ENCODE measurements at places on chromosomes 4 and X.

GRCh38 chr4:24274381-24274941 lies 309.9 kb downstream of the DHX15 start:
- no peak for DNase-seq

DNA sequence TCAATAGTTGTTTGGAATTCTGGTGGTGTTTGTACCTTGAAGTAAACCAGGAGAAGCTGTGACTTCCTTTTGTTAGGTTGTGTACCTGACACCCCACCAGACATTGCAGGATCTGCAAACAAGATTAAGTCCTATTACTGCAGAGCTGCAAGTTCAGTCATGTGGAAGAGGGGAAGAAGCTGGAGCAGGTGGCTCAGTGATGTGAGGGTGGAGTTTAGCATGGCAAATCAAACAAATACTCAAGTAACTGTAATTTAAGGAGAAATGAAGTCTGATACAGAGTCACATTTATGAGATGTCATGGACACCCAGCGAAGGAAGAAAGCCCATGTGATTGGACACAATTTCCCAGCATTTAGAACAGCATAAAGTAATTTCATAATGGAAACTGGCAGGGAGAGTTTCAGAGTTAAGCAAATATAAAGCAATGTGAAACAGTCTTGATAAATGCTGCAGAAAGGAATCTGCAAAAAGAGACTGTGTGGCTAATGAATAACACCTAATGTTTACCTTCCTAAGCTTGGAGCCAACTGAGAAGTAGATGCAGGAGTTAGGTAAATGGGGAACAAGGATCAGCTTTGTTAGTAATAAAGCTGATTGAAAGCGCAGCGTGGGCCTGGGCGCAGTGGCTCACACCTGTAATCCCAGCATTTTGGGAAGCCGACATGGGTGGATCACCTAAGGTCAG lies 249.1 kb downstream of the GBA3 start:
- DNase-seq, result no peak

- DNase-seq, result no peak
Observed at GRCh38 chrX:96424007-96424406, 260.6 kb upstream of the DIAPH2 start.

DNA sequence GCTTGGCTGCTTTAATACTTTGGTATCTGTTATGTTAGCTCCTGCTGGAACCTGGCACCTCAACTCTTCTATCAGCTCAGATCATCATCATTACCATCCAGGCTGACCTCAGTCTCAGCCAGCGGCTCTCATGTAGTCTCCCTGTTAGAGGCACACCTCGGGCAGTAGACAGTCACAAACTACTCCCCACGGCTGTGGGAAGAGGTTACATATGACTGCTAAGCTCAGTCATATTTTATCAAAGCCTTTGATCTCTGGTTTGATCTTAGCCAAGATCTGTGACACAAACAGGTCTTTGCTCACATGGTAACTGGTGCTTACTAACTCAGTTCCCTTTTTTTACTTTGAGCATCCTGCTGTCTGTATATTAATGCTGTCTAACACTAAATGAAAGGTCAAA lies 384.9 kb downstream of the CENPC start:
- DNase-seq, result no peak

DNA sequence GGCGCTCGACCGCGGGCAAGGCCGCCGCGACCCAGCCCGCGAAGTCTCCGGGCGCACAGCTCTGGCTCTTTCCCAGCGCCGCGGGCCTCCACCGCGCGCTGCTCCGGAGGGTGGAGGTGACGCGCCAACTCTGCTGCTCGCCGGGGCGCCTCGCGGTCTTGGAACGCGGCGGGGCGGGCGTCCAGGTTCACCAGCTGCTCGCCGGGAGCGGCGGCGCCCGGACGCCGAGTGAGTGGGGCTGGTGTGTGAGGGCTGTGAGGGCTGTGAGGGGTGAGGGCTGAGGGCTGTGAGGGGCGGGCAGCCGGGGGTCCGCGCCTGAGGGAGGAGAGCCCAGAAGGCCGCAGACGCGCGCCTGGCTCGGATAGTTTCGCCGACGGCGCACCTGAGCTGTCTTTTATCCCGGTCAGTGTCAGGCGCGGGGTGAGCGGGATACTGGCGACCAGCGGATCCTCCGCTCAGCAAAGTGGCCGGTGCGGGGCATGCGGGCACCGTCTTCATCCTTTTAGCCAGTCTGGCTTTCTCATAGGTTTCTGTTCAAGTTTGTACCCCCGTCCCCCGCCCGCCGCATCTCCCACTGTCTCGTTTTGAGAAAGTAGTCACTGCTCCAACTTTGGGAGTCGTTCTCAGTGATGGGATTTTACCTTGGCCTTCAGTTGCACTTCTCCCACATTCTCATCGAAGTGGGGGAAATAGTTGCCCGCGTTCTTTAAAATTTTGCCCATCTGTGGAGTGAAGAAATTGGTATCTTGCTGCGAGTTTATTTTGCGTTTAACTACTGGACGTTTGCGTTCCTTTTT lies 586 bp downstream of the HERC5 start:
- no peak for DNase-seq

GRCh38 chr4:60042941-60043340 lies 1157.2 kb upstream of the ADGRL3 start:
- no peak for DNase-seq

GRCh38 chr4:143380629-143381028 lies 44.0 kb downstream of the GAB1 start:
- no peak for DNase-seq

- no peak for DNase-seq
Observed at GRCh38 chr4:66852843-66853242, 692.5 kb downstream of the CENPC start.

DNA sequence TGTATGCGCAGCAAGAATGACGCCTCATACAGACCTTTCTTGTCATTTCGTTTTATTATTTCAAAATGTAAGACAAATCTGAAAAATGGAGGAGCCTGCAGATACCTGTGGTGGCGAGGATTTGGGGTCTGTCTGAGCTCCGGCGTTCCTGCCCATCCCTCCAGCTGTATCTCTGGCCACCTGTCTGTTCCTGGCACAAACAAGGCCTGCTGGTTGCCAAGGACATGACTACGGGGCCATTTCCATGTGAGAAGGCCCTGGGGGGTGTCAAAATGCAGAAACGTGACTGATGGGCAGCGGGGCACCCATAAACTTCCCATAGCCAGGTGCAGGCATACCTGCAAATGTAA lies 591 bp upstream of the TSPAN7 start:
- no peak for DNase-seq

DNA sequence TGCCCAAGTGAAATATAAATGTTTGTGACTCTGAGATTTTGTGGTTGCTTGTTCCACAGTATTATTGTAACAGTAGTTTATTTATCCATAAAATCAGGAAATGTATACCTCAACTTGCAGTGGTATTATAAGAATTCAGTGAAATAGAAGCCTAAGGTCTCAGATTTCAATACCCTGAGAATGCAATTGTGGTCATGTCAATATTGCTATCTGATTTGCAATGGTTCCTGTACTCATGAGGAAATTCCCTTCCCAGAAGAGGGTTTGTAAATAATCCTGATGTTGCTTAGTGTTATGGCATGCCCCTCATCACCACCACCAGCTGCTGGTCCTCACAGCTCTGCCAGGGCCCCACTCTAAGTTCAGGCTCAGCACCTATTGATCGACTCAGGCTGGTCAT lies 67.8 kb downstream of the SLC34A2 start:
- no peak for DNase-seq

DNA sequence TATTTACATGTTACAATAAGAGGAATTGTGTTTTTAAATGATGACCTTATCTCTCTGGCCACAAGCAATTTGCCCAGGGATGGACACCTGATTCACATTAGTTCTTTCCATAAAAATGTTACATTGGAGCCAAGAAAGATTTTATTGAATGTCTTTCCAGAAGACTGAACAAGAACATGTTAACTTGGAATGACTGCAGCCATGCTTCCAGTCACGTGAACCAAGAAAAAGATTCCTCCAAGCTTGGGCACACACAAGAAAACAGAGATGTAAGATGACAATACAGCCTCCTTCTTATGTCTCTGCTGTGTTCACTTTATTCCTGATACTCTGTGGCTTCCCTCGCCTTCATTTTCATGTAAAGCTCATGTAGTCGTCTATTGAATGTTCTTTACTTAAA lies 737.6 kb downstream of the TRIML1 start:
- DNase-seq, result no peak

GRCh38 chr4:31083456-31083855 lies 363.3 kb downstream of the PCDH7 start:
- DNase-seq, result no peak

- no peak for DNase-seq
Observed at GRCh38 chr4:99467887-99468286, 32.7 kb upstream of the ADH7 start.

GRCh38 chr4:185165605-185166063 lies 22.6 kb downstream of the SLC25A4 start:
- DNase-seq, result no peak

Measured in cerebellar cortex (tissue), 1 donor.